ENCODE measurements at places on chromosomes 5 and 9. TPM values are rescaled to one million over a fixed set of nuclear protein-coding genes. Genes with fewer than 3 reads are reported as not detected.

Gene OBP2A
- total RNA-seq, result not detected

Gene DNAI1
- 0.27 TPM for total RNA-seq

Gene PCDHGA8
- 10.1 TPM for total RNA-seq

Gene PCDHAC2
- 39.0 TPM for total RNA-seq

Gene GM2A
- 21.9 TPM for total RNA-seq

Gene INSYN2B
- 0.49 TPM for total RNA-seq

Gene ABITRAM
- total RNA-seq, result 14.6 TPM

Gene APBA1
- total RNA-seq, result 24.6 TPM

Gene LTC4S
- total RNA-seq, result 1.1 TPM

Gene MEIKIN
- total RNA-seq, result 0.55 TPM

Gene ACTL7B
- not detected for total RNA-seq

Gene LECT2
- total RNA-seq, result not detected

Gene FREM1
- 20.4 TPM for total RNA-seq

Gene IFNA21
- total RNA-seq, result not detected

Gene IDNK
- total RNA-seq, result 3.5 TPM

Gene UBQLN1
- 197 TPM for total RNA-seq

Gene CAVIN4
- total RNA-seq, result 31.4 TPM

Gene IFNK
- not detected for total RNA-seq

Gene CD274
- 1.4 TPM for total RNA-seq

Gene PTGDS
- total RNA-seq, result 230 TPM

Gene PDZD2
- 50.7 TPM for total RNA-seq

Gene PCDHGA6
- 13.2 TPM for total RNA-seq

Gene CCL19
- total RNA-seq, result not detected
